Right atrium auricular region (tissue), 2 donors: ENCODE measurements at places on chromosomes 7 and 10. TPM values are rescaled to one million over a fixed set of nuclear protein-coding genes. Genes with fewer than 3 reads are reported as not detected.

- DNase-seq: no peak
These were observed 896.9 kb upstream of the PHF14 start for GRCh38 chr7:10076660-10077300.

The MEST gene
- 7.2 TPM for total RNA-seq

The ATE1 gene
- 62.0 TPM for total RNA-seq

The ANKMY2 gene
- total RNA-seq: 33.7 TPM
